ENCODE measurements at places on chromosomes 6 and 20. TPM values are rescaled to one million over a fixed set of nuclear protein-coding genes. Genes with fewer than 3 reads are reported as not detected.
A peak's percentile ranks its signal among the peaks of the same experiment; 100 is the strongest.

The SAPCD1 gene
- not detected for total RNA-seq

The SSTR4 gene
- not detected for total RNA-seq

The TP53TG5 gene
- not detected for total RNA-seq

The EYA2 gene
- not detected for total RNA-seq

The NRSN2 gene
- total RNA-seq = 5.3 TPM

The HLA-DRA gene
- total RNA-seq = not detected

The C20orf173 gene
- total RNA-seq = not detected

The MLIP gene
- not detected for total RNA-seq

The IFNGR1 gene
- 51.9 TPM for total RNA-seq

The GSTA2 gene
- total RNA-seq = not detected

GRCh38 chr20:63094767-63095499 lies 88.2 kb upstream of the BHLHE23 start:
- no peak for DNase-seq

DNA sequence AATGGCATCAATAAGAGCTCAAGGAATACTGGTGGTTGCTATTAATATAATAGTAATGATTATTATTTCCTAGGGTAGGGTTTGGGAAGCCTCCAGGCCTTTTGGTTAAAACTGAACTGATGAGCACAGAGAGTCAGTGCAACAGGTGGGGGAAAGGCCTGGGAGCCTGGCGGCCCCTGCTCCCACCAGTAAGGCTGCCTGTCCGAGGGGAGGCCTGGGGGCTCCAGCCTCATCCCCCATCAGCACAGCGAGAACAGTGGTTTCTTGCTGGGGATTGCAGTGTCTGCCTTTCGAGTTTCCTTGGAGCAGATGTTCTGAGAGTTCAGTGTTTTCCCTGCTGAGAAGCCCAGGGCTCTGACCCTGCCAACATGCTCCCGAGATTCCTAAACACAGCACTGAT lies 340.4 kb downstream of the CDH26 start:
- no peak for DNase-seq

GRCh38 chr20:63748070-63748933 lies 8.7 kb downstream of the SLC2A4RG start:
- DNase-seq = no peak

- DNase-seq = no peak
Observed at GRCh38 chr6:5084781-5085647, at the start of gene PPP1R3G. PPP1R3G (plus strand) TSS chr6:5085341; CDS start chr6:5085486, 145 bp downstream.

DNA sequence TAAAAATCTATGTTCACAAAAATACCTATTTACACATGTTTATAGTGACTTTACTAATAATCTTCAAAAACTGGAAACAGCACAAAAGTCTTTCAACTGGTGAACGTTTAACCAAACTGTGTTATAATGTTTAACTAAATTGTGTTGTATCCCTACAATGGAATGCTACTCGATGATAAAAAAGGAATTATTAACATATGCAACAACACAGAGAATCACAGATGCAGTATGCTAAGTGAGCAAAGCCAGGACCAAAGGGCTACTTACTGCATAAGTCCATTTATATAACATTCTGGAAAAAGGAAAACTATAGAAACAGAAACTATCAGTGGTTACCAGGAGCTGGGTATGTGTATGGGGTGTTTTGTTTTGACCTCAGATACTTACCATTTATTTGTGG lies 602.2 kb upstream of the BTBD3 start:
- no peak for DNase-seq

GRCh38 chr6:88290411-88290810 lies 124.3 kb upstream of the CNR1 start:
- DNase-seq = no peak

DNA sequence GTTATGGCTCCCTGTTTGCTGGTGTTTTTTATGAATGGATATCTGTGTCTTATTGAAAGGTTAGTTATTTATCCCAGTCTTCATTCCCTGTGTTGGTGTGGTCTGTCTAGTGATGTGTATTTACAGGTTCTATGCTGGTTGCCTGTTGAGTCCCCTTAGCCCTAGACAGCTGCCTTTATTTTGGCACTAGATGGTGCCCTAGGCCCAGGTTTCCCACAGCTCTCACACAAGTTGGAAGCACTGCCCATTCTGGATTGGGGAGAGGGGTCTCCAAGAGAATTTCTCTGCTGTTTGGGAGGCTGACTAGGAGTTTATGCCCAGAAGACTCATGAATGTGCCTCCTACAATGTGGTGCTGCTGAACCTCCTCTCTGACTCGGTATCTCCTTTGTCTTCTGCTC lies 12.4 kb downstream of the GRM1 start:
- peak; percentile 6 for DNase-seq

GRCh38 chr6:73679009-73679408 lies 17.0 kb upstream of the CD109 start:
- no peak for DNase-seq

GRCh38 chr6:17932330-17932852 lies 55.0 kb downstream of the KIF13A start:
- DNase-seq = no peak

DNA sequence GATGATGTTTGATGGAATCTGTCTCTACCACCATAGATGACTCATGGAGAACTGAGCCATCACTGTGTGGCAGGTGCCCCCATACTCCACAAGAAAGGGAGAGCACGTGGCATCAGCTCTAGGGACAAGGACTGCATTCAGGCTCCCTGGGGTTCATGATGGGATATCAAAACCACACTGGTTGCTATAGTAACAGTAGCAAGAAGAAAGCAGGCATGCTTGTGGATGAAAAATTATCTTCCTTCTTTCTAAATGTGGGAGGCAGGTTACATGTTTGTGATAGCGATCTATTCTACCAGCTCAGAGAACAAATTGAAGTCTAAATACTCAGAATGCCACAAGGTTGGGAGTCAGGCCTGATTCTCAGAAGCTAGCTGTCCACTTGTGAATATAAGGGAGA lies 224.2 kb downstream of the ARHGAP18 start:
- DNase-seq = no peak

GRCh38 chr20:41714030-41714429 lies 95.9 kb upstream of the CHD6 start:
- DNase-seq = no peak

GRCh38 chr20:11451793-11452291 lies 465.9 kb upstream of the BTBD3 start:
- DNase-seq = no peak

GRCh38 chr20:843912-844311 lies 10.4 kb downstream of the FAM110A start:
- DNase-seq = no peak

DNA sequence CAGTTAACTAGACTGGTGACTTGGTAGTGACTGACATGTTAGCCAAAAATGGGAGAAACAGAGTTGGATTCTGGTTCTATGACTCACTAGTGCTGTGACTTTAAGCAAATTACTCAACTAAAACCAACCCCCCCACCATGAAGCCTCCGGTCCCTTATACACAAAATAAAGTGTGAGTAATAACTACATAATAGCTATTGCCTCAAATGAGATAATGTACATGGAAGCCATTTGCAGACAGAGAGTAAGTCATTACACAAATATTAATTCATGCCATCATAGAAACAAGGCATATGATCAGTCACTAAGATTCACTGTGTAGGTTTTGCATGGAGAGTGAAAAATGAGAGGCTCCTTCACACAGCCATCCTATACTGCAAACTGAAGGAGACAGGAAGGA lies 111.9 kb downstream of the HIVEP2 start:
- DNase-seq = peak; percentile 72

DNA sequence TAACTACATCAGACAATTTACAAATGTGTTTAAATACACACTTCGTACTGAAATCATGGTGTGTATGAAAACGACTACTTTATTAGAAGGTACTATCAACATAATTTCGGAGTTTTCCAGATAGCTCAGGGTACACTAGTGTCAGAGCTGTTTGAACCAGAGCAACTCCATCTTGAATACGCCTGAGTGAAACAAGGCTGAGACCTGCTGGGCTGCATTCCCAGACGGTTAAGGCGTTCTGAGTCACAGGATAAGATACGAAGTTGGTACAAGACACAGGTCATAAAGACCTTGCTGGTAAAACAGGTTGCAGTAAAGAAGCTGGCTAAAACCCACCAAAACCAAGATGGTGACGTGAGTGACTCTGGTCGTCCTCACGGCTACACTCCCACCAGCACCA lies 167.6 kb downstream of the THBS2 start:
- no peak for DNase-seq

DNA sequence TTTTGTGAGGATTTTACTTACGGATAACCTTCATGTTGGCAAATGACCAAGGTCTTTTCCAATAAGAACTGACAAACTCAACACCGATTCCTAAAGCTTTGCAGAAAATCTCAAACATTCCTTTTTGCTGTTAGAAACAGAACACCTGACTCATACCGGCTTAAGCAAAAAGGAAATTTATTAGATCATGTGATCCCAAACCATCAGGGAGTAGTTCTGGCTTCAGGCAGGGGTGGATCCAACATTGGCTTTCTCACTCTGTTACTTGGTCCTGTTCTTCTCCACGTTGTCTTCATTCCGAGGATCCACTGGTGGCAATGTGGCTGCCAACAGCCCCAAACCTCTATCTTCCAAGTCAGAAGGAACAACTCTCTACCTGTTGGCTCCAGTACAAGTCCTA lies 95.9 kb upstream of the PMEPA1 start:
- no peak for DNase-seq

DNA sequence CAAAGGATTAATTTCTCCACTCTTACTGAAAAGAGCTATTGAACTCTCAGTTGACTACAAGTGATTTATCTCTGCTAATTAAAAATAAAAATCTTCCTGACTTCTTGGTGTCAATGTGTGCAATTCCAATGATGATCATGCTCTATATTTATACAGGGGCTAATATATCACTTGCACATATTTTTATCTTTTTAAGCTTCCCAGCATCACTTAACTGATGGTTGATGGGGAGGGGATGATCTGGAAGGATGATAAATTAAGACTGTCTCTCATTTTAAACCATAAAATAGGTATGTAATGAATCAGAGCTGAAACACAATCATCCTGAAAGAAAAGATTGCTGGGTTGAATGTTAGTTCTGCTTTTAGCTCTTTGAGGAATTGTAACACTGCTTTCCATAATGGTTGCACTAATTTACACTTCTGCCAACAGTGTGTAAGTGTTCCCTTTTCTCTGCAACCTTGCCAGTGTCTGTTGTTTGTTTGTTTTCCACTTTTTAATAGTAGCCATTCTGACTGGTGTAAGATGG lies 169.6 kb upstream of the ECI2 start:
- no peak for DNase-seq

Measured in Caki2 (cell line).